ENCODE measurements at places on chromosomes 3 and 15.

GRCh38 chr3:142947352-142947751, 16.1 kb downstream of the PAQR9 start:
- no peak for DNase-seq

DNA sequence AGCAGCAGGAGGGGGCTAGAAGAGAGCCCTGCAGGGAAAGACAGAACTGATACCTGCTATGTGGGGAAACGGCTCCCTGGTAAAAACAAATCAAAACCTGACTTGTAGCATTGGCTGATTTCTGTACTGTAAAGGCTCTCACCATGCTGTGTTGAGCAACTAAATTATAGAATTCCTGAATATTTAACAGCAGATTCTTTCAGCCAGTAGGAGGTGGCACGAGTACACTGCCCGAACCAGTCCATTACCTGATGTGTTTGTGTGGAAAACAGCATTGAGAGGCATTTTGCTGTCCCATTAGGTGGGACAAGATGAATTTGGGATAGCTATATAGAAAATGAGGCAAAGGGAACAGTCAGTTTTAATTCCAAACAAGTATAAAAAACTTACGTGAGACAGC, 201.2 kb downstream of the ATP10A start:
- DNase-seq = no peak

GRCh38 chr3:29267226-29267625, 13.6 kb upstream of the RBMS3 start:
- DNase-seq = no peak

GRCh38 chr3:111852540-111852939, 6.5 kb upstream of the PHLDB2 start:
- DNase-seq = no peak

DNA sequence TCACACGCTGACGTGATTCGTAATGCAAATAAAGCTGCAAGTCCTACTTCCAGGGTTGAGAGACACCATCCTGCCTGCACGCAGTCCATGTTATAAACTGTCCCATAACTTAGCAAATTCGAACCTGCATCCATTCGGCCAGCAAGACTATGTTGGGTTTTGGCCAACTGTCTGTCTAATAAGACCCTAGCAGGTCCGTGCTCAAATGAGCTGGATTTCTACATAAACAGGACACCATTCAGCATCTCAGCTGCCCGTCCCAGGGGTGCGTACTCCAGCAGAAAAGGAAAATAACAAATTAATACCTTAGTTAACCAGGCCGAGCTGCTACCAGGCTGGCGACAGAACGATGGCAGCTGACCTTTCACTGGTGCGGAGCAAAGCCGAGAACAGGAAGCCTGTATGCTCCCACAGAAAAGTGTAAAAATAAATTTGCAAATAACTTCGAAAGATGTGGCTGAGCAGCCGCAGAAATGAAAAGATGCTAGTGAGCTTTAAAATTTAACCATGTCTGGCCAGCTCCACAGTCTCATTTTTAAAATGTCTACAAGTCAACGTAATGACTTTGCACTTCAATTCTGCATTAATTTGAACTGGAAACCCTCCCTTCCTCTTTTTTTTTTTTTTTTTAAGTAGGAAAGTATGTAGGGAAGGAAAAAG, 97.1 kb upstream of the SNRPA1 start:
- DNase-seq = no peak

DNA sequence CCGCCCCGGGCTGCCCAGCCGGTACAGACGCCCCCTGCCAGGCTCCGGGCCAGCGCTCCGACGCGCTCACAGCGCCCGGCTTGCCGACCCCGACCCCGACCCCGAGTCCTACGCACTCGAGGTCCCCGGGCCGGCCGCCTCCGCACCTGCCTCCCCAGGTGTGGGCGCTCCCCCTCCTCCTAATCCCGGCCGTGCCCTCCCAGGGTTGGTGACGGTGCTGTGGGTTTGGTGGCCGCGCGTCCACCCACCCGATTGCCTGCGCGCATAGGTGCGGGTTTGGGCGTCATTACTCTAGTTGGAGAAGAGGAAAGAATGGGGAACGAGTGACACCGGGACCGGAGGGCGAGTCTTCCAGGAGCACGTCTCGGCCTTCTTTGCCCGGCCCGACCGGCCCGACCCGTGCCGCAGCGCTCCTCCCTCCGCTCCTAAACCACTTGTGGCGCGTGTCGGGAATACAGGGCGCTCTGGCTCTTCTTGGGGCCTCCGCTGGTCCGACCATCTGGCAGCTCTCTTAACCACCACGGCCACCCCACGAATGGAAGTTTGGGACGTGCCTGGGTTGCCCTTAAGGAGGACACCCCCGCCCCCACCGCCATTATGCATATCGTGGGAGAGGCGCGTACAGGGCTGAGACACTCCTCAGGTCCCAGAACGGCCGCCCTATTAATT, 810 bp upstream of the THRB start:
- no peak for DNase-seq

GRCh38 chr3:141523615-141524375, 37.0 kb downstream of the RASA2 start:
- DNase-seq = no peak

- DNase-seq = no peak
Observed at GRCh38 chr15:90680371-90680935, 36.7 kb upstream of the BLM start.

DNA sequence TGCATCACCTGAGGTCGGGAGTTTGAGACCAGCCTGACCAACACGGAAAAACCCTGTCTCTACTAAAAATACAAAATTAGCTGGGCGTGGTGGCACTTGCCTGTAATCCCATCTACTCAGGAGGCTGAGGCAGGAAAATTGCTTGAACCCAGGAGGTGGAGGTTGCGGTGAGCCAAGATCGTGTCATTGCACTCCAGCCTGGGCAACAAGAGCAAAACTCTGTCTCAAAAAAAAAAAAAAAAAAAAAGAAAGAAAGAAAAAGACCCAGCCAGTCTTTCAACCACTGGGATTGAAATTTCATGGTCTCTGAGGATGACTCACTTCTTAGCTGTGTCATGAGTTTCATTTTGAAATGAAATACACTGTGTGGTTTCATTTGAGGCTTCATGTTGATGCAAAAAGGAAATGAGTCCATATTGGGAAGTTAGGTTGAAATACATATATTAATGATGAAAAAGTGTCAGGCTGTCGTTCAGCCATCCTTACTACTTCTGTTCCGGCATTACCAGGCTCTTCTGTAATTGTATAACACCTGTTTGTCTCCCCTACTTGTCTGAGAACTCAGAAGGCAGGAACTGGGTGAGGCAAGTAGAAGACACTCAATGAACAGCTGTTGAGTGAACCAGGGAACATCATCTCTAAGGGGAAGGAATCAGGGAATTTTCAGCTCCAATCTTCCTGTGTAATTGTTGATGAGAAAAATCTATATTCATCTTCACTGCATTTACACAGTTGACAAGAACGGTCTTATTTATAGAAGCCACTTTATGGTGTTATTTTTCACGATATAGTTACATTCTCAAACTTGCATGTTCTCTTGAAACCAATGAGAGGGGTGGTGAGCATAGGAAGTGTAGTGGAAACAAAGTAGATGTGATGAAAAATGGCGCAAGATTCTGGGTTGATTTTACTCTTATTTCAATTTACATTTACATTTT, 87.4 kb downstream of the NFKBIZ start:
- DNase-seq = peak; percentile 37

GRCh38 chr3:146217324-146217723, 33.6 kb downstream of the PLSCR4 start:
- no peak for DNase-seq

DNA sequence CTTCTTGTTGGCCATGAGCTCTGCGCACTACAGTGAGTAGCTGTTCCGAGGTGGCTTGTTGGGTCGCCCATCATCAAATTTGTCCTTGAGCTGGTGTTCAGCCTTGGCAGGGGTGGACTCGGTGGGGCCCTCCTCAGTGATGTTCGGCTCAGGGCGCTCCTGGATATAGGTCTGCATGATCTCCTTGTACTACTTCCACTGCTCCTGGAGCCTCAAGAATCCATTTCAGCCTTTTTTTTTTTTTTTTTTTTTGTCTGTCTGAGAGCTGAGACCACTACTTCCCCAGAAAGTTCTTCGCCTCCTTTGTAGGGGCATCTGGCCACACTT, 39.3 kb upstream of the ARL8B start:
- DNase-seq = no peak

DNA sequence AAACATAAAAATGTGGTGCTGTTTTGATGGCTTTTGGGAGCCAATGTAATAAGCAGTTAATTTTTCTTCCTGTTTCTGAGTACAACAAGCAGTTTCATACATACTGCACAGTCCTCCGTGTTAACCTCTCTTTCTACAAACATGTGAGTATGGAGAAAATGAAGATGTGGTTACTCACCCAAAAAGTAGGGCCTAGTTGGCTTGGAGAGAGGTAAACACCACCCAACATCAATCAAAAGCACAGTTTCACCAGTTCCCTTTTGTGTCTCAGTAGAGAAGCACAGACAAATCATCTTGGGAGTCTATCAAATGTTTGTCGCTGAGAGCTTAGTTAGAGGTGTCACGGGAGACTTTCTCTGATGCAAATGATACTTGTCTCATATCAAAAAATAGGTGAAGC, 320.2 kb downstream of the UNC13C start:
- no peak for DNase-seq

DNA sequence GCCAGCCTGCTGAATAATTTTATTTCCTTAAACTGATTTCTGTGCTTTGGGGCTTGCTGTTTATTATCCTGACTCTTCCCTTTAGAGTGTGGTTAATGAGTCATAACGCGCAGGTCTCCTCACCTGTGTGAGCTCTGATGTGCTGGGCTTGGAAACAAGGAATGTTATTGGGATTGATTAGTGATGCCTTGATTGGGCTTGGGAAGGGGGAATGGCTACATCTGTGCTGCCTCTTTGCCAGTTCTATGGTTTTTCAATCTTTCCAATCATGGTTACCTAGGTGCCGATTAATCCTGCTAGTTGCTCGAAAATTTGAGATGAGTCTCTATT, 161.0 kb downstream of the THSD4 start:
- DNase-seq = no peak

DNA sequence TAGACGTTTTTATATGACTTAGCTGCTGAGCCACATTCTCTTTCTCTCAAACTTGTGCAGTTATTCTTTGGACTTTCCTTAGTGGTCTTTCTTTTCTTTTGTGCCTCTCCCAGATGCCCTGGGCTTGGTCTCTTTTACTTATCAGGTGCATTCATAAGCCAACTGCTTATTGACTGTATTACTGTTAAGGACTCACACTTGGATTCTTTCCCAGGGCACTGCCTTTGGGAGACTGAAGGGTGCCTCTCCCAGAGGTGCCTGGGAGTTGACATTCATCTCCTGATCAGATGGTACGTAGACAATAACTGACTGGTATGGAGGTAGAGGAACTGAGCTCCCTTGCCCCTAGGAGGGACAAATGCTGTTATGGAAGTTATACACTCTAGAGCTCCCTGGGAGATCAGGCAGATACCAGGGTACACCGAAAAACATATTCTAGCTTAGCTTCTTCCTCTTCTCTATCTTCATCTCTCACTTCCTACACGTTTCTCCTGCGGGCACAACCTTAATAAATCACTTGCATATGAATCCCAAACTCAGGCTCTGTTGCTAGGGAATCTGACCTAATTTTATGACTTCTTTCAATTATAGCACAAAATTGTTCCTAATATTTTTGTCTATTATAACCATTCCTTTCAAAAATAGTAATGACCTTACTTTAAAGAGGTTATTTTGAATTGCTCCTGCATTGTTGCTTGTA, 24.7 kb downstream of the PARP15 start:
- DNase-seq = no peak

GRCh38 chr15:34791701-34792100, 3.6 kb downstream of the ACTC1 start:
- DNase-seq = no peak

DNA sequence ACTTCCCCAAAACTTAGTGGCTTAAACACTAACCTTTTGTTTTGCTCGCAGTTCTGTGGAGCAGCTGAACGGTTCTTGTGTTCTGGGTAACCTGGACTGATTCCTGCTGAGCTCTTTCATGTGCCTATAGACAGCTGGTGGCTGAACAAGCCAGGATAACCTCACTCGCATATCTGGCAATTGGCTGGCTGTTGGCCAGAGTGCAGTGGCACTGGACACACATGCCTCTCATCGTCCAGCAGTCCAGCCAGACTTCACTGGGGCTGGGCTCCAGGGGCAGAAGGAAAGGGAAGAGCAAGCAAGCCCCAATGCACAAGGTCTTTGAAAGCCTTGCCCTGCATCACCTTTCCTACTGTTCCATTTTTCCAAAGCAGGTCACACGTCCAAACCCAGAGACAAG, 53.6 kb upstream of the GATA2 start:
- DNase-seq = no peak

DNA sequence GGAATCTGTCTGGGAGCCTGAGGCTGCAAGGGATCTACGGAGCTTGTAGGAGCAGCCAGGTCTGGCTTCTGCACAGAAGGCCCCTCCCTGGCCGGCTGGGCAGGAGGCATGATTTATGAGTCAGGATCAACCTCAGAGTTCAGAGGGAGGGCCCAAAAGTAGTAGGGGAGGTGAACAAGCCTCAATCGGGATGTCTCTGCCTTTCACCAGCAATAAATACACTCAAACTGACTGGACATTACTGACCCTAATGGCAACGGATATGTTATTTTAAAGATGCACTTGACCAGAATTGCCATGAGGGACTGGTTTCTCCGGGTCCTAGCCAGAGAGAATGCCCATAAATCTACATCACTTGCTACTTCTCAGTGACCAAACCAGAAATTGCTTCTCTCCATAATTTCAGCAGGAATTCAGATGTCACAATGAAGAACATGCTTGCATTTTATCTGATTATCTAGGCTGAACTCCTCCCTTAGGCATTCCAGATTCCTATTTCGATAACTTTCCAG, 109.6 kb upstream of the LMOD3 start:
- no peak for DNase-seq

DNA sequence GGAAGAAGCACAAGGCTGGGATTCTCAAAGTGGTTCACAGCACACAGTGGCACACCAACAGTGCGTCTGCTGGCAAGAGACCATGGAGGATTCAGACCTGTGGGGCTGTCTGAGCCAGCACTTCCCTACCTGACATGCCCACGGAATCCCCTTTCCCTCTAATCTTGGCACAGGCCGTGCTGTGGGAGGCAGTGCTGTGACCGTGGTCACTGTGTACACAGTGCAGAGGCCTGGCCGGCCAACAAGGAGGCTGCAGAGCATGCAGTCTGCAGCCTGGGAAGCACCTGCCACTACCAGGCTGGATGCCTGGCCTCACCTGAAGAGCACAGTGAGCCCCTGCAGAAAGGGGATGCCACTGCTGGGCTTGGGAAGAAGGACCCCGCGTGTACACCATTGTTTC, 301.0 kb upstream of the LYSMD4 start:
- no peak for DNase-seq

GRCh38 chr15:35115155-35115725, 30.1 kb upstream of the NANOGP8 start:
- no peak for DNase-seq

All from activated naive CD4-positive, alpha-beta T cell treated with Interleukin-2 at 50 U/mL for 16 hours (primary cell).